ENCODE measurements at places on chromosomes 6 and 20.

- DNase-seq, result no peak
Measured at GRCh38 chr6:115740907-115741306, 319.8 kb downstream of the FRK start.

GRCh38 chr6:7171119-7171518, 63.4 kb downstream of the RREB1 start:
- DNase-seq, result no peak

DNA sequence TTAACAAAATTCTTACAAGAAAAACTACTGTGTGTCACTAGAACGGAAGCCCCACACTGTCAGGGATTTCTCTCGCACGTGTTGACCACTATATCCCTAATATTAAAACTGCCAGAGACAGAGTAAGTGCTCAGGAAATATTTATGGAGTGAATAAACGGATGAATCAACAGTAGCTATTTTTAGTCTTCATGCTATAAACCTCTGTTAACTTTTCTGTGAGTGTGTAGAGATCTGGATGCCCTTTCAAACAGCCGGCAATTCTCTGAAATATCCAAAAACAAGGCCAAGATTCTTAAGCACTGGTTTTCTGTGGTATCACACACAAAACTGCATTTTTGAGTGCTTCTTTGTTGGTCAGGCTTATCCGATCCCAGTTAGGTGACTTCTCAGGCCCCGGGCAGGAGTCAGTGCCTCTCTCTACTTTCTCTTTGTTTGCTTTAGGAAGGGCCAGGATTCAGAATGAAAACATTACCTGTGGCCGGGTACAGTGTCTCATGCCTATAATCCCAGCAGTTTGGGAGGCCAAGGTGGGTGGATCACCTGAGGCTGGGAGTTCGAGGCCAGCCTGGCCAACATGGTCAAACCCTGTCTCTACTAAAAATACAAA, 15.7 kb downstream of the ATP9A start:
- DNase-seq, result no peak

GRCh38 chr6:121823437-121823851, 388.0 kb downstream of the GJA1 start:
- DNase-seq, result no peak

- no peak for DNase-seq
Measured at GRCh38 chr6:23349521-23350147, 776.4 kb upstream of the NRSN1 start.

DNA sequence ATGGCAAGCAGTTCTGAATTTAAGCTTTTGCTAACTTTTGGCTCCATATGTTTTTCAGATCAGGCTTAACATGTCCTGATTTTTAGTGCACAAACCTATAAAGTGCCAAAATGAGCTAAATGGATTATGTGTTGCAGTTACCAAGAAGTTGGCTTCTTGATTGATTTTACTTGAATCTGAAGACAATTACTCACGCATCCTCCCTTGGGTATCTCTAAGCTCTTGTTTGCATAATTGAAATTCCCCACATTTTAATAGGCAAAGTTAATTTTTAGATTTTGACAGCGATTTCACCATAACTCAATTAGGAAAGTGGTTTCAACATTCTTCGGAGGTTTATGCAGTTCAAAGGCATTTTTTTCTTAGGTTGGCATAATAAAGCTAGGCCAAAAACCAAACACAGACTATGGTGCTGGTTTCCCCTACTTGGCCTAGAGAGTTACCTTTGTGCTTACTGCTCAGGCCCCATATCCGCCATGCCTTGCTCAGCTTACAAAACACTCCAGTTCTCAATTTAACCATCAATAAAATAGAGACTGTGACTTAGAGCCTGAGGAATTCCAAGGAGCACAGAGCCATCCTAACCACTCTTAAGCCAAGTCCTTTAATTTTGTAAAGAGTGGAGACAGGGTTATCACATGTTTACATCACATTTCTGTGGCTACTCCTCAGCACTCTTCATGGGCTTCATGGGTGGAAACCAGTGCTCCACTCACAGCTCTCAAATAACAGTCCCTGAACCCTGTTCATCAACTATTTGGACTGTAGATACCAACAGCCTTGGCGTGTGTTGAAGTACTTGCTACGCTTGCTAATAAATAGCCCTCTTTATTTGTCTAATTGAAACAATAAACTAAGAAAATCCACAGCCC, 32.1 kb downstream of the LAMA4 start:
- DNase-seq, result no peak

GRCh38 chr6:139219746-139220145, 72.1 kb downstream of the TXLNB start:
- DNase-seq, result no peak

GRCh38 chr6:131946404-131946991, 4.7 kb downstream of the CCN2 start:
- DNase-seq, result no peak

DNA sequence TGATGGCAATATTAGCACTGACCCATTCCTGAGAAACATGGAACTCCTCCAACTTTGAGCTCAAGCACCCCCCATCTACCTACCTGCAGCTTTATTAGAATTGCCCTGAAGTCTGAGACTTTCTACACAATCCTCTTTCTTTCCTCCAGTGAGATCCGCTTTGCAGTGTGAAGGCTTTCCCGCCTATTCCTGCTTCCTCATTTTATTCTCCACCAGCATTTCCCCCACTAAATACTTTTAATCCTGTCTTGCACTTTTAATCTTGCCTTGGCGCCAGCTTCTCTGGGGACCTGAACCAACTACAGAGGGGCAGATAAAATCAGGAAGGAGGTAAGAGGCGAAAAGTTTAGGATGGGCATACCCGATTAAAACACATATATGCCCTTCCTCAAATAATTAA, 178.1 kb upstream of the PRDM1 start:
- DNase-seq, result no peak

DNA sequence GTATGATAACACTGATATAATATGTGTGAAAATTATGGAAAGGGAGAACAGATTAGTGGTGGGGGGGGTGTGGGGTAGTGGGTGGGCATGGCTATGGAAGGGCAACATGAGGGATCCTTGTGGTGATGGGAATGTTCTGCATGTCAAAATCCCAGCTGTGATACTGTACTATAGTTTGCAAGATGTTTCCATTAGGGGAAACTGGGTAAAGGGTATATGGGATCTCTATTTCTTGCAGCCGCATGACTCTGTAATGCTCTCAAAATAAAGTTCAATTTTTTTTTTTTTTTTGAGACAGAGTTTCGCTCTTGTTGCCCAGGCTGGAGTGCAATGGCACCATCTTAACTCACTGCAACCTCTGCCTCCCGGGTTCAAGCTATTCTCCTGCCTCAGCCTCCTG, 14.3 kb downstream of the ZBTB2 start:
- no peak for DNase-seq

GRCh38 chr6:157090736-157091135, 232.6 kb downstream of the TMEM242 start:
- no peak for DNase-seq

DNA sequence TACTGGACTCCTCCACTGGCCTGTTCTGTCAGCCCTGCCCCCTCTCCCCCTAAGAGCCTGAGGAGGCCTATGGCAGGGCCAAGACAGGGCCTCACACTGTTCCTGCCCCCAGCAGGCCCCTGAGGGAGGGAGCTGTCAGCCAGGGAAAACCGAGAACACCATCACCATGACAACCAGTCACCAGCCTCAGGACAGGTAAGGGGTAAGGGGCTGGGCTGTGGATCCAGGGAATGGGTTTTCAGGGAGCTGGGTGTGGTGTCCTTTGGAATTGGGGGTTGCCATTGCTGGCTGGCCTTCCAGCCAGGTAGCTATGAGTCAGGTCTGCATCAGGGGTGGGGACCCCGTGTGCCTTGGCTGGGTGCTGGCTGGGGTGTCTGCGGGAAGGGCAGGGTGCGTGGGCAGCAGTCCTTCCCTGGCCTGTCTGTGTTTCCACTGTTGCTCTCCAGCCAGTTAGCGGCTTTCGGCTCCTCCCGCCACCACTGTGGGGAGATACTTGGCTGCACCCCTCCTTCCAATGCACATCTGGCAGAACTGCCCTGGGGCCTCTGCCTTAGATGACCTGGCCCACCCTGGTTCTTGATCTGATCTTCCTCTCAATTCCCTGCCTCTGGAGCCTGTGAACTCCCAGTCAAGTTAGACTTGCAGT, 3.9 kb downstream of the SLC29A1 start:
- no peak for DNase-seq

DNA sequence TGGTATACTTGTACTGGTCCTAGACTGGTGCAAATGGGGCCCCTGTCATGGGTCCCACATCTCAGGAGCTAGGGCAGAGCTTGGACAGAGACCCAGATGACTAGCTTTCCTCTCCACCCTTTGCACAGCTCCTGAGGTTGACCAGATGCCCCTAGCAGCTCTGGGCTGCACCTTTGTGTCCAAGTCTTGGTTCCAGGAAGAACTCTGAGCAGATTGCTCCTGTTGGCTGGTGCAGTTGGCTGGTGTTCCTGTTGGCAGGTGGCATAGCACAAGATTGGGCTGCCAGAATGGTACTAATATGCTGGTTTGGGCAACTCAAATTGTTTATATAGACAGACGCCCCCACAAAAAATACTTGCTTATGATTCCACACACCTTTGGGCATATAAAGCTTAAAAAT, 89.4 kb upstream of the EZR start:
- DNase-seq, result no peak

- no peak for DNase-seq
Measured at GRCh38 chr20:33400812-33401183, 521 bp downstream of the CDK5RAP1 start.

DNA sequence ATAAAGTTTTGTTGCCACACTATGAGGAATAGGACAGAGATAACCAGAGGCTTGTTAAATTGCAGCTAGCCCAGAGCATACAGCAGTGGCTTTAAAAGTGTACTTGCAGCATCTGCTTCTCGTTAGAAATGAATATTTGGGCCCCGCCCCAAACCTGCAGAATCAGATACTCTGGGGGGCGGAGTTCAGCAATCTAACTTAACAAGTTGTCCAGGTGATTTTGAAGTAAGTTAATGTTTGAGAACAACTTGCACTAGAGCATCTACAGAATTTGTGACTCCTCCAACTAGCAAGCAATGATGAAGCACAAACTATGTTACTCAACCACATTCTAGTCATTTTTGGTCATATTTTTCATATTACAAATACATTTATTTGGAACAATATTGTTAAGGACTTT, 10.6 kb upstream of the SUPT3H start:
- no peak for DNase-seq

- DNase-seq, result no peak
Measured at GRCh38 chr6:146948790-146949342, 255.4 kb upstream of the STXBP5 start.

DNA sequence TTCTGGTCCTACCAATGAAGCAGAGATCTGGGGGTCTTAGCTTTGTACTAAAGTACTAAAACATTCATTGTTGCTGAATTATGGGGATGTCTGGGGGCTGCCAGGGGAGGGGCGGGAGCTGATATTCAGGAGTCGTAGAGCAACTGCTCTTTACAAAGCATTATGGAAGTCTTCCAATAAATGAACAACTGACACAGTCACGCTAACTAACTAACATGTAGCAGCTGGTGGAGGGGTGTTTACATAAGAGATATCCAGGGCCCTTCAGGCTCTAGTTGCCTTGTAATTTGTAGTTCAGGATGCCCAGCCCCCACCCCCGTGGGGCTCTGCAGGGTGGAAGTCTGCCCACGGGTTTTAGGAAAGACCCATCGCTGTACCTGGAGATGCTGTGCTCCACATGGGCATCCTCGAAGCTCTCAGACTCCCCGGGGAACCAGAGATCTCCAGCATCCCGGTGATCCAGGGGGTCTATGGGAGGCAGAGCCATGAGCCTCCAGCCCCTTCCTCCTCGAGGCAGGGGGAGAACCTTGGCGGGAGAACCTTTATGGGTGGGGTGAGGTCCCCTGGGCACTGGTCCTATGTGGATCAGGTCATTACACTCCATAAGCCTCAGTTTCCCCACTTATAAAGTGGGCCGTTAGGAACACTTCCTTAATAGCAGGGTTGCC, 3.4 kb downstream of the TREM2 start:
- no peak for DNase-seq

- no peak for DNase-seq
Measured at GRCh38 chr6:156065849-156066248, 610.2 kb upstream of the NOX3 start.

- DNase-seq, result no peak
Measured at GRCh38 chr20:4383961-4384360, 337.7 kb upstream of the PRND start.

- DNase-seq, result no peak
Measured at GRCh38 chr20:26276554-26277210, 580.0 kb upstream of the ZNF337 start.

DNA sequence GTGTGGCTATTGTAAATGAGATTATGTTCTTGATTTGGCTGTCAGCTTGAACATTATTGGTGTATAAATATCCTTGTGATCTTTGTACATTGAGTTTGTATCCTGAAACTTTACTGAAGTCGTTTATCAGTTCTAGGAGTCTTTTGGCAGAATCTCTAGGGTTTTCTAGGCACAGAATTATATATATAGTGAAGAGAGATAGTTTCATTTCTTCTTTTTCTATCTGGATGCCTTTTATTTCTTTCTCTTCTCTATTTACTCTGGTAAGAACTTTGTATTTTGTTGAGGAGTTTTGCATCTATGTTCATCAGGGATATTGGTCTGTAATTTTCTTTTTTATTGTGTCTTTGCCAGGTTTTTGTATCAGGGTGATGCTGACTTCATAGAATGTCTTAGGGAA, 589.2 kb upstream of the MAN1A1 start:
- no peak for DNase-seq

DNA sequence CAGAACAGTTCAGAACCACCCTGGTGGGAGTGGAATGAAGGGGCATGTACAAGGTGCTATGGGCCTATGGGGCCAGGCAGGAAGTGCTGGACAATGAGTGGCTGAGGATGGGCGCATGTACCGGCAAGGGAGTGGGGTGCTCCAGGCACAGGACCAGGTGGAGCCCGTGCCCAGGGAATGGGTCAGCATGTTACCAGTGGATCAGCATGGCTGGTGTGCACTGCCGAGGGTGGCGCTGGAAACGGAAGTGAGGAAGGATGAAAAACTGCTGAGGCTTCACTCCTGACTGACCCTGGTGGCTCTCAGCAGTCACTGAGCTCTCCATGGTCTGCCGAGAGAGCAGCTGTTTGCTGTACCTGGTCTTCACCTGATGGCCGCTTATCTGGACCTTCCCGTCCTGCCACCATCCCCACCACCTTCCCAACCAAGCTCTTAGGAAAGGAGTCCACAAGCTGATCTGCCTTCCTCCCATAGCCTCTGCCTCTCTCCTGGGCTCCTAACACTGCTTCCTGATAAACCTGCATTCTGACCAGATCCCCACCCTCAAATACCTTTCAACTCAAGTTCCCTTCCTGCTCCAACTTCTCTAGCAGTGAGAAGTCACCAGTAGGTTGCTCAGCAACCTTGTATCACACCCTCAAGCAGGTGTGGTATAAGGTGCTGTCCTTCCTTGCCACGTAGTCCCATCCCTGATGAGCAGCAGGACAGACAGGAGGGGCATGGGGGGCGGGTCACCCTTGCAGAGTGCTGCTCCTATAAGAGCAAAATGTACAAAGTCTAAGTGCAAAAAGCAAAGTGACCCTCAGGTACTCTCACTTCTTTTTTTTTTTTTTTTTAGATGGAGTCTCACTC, 7.1 kb downstream of the UQCC2 start:
- no peak for DNase-seq

- DNase-seq, result no peak
Measured at GRCh38 chr20:15634102-15634501, 939.1 kb downstream of the KIF16B start.

- no peak for DNase-seq
Measured at GRCh38 chr20:40600441-40601219, 88.4 kb downstream of the MAFB start.

GRCh38 chr6:145789443-145789842, 25.2 kb downstream of the FBXO30 start:
- DNase-seq, result no peak

Data from activated T-cell treated with anti-CD3 and anti-CD28 coated beads for 1 hour (primary cell).